Neural progenitor cell (in vitro differentiated cells): ENCODE measurements at places on chromosomes 2 and 18. TPM values are rescaled to one million over a fixed set of nuclear protein-coding genes. Genes with fewer than 3 reads are reported as not detected.
A peak's percentile ranks its signal among the peaks of the same experiment; 100 is the strongest.

- H3K36me3 ChIP-seq = peaks cover 14% of the 10 kb centered on the region
- H3K4me1 ChIP-seq = no peaks in the 10 kb centered on the region
- no peaks in the 10 kb centered on the region for H3K27me3 ChIP-seq
- H3K27ac ChIP-seq = no peak overlapping the region
- no peak overlapping the region for H3K4me3 ChIP-seq
Observed at GRCh38 chr2:177448031-177448430, 55.5 kb downstream of the AGPS start.

DNA sequence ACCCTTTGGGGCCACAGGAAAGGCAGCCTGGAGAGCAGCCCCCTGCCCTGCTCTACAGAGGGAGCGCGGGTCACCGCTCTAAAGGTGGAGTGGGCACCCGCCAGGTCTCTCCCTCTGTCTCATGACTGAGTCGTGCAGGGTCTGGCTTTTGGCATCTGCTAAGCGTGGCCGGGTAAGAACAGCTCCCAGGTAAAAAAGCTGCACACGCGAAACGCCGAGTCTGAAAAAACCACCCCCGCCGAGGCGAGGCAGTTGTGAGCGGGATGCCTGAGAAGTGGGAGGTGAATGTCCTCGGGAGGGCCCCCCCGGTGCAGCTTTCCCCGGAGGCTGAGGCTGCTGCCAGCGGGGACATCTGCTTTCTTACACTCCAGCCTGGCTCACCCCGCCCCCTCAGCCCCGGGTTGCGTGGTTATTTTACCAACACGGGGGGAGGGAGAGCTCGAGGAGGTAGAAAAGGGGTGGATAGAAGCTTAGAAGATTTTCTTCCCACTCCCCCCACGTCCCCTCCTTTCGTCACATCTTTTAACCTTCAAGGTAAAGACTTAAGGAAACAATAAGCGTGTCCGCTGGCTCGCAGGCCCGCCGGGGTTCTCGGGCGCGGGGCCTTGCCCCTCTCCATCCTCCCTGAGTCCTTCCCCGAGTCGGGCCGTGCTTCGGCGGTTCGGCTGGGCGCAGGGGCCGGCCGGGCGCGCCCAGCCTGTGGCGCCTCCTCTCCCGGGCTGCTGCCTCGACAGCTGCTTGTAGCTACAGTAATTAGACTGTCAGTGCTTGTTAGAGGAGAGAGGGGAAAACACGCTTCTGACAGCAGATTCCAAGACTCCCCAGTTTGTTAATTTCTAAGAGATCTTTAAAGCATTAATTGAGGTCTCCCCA is 70.6 kb upstream of the PSMD14 start:
- H3K4me1 ChIP-seq = peaks cover 35% of the 10 kb centered on the region
- H3K4me3 ChIP-seq = peak overlapping the region; percentile 56
- no peak overlapping the region for H3K27ac ChIP-seq
- DNase-seq = peak; percentile 82

DNA sequence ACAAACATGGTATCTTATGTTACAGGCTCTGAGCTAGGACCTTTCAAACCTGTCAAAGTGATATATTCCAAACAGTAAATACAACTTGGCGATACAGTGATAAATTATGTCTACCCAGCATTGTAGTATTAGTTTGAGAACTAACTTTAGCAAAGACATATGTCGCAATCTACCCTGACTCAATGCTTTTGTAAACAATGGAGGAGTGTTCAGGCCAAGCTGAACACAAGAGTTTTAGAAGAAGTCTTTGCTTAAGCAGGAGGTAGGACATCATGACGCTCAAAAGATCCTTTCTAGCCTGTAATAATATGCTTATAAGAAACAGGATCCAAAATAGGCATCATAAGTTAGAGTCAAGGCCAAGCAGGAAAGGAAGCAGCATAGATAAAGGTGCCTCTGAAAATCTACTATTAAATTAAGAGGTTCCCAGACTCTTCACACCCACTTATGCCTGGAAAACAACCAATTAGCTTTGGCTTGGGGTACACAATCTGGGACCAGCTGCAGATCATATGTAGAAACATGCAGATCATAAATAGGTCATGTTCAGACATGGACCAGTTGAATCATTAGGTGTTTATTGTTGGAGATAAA is 132.5 kb downstream of the CSRNP3 start:
- peaks cover 8% of the 10 kb centered on the region for H3K36me3 ChIP-seq
- no peak overlapping the region for H3K27ac ChIP-seq
- H3K4me3 ChIP-seq = no peak overlapping the region
- DNase-seq = no peak
- H3K4me1 ChIP-seq = no peaks in the 10 kb centered on the region

GRCh38 chr18:48018851-48019250 is 88.4 kb upstream of the SMAD2 start:
- H3K27me3 ChIP-seq = no peaks in the 10 kb centered on the region
- no peak for DNase-seq
- no peak overlapping the region for H3K4me3 ChIP-seq
- no peaks in the 10 kb centered on the region for H3K36me3 ChIP-seq
- no peak overlapping the region for H3K27ac ChIP-seq

GRCh38 chr18:77129150-77129551 is 3.4 kb downstream of the MBP start:
- no peaks in the 10 kb centered on the region for H3K36me3 ChIP-seq
- H3K4me1 ChIP-seq = peaks cover 10% of the 10 kb centered on the region
- no peak overlapping the region for H3K27ac ChIP-seq

DNA sequence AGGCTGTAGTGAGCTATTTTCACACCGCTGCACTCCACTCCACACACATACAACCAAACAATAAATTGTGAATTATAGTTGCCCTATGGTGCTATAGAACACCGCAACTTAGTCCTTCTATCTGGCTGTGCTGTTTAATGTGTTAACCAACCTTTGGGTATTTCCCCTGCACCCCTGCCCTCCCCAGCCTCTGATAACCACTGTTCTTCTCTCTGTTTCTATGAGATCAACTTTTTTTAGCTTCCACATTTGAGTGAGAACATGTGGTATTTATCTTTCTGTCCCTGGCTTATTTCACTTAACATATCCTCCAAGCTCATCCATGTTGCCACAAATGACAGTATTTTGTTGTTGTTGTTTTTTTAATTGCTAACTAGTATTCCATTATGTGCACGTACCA is 32.5 kb downstream of the TET3 start:
- H3K27ac ChIP-seq = no peak overlapping the region
- no peak for DNase-seq
- H3K27me3 ChIP-seq = no peaks in the 10 kb centered on the region
- no peaks in the 10 kb centered on the region for H3K36me3 ChIP-seq
- H3K4me1 ChIP-seq = no peaks in the 10 kb centered on the region
- H3K4me3 ChIP-seq = no peak overlapping the region

- no peaks in the 10 kb centered on the region for H3K27me3 ChIP-seq
- no peak overlapping the region for H3K4me3 ChIP-seq
- H3K4me1 ChIP-seq = no peaks in the 10 kb centered on the region
- no peaks in the 10 kb centered on the region for H3K36me3 ChIP-seq
- no peak overlapping the region for H3K27ac ChIP-seq
- no peak for DNase-seq
Observed at GRCh38 chr2:28291811-28292440, 100.7 kb upstream of the FOSL2 start.

DNA sequence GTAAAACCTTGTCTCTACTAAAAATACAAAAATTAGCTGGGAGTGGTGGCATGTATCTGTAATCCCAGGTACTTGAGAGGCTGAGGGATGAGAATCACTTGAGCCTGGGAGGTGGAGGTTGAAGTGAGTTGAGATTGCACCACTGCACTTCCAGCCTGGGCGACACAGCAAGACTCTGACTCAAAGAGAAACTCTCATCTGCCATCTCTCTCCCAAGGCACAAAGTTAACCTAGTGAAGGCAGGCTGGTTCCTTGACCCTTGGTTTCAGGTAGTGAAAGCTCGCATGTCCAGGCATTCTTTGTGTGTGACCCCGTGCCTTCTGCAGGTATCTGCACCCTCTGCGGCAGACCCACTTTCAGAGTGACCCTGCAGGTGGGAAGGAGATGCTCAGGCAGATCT is 100.0 kb downstream of the WDSUB1 start:
- H3K4me3 ChIP-seq = no peak overlapping the region
- H3K4me1 ChIP-seq = no peaks in the 10 kb centered on the region
- H3K36me3 ChIP-seq = no peaks in the 10 kb centered on the region
- no peaks in the 10 kb centered on the region for H3K27me3 ChIP-seq

- H3K4me3 ChIP-seq = peak overlapping the region; percentile 1
- H3K4me1 ChIP-seq = peaks cover 72% of the 10 kb centered on the region
- H3K27me3 ChIP-seq = no peaks in the 10 kb centered on the region
- DNase-seq = peak; percentile 87
- H3K27ac ChIP-seq = peak overlapping the region; percentile 86
Observed at GRCh38 chr2:85259101-85259590, 68.6 kb downstream of the TGOLN2 start.

DNA sequence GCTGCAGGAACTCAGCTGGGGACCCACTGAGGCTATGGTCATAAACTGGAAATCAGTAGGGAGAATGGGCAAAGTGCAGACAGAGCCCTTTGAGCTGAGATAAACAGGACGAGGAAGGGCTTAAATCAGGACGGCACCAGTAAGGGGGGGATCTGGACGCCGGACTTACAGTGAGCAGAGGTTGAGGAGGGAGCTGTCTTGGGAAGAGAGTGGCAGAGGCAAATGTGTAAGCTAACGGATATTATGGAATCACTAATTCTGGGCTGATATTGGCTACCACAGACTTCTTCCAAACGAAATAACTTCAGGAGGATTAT is 539 bp downstream of the CYP27A1 start:
- DNase-seq = no peak
- H3K27me3 ChIP-seq = peaks cover 65% of the 10 kb centered on the region
- peak overlapping the region; percentile 57 for H3K4me3 ChIP-seq
- H3K36me3 ChIP-seq = no peaks in the 10 kb centered on the region

GRCh38 chr2:237529452-237530402 is 36.6 kb upstream of the PRLH start:
- H3K4me3 ChIP-seq = no peak overlapping the region
- H3K27ac ChIP-seq = no peak overlapping the region
- no peaks in the 10 kb centered on the region for H3K4me1 ChIP-seq
- H3K36me3 ChIP-seq = no peaks in the 10 kb centered on the region

DNA sequence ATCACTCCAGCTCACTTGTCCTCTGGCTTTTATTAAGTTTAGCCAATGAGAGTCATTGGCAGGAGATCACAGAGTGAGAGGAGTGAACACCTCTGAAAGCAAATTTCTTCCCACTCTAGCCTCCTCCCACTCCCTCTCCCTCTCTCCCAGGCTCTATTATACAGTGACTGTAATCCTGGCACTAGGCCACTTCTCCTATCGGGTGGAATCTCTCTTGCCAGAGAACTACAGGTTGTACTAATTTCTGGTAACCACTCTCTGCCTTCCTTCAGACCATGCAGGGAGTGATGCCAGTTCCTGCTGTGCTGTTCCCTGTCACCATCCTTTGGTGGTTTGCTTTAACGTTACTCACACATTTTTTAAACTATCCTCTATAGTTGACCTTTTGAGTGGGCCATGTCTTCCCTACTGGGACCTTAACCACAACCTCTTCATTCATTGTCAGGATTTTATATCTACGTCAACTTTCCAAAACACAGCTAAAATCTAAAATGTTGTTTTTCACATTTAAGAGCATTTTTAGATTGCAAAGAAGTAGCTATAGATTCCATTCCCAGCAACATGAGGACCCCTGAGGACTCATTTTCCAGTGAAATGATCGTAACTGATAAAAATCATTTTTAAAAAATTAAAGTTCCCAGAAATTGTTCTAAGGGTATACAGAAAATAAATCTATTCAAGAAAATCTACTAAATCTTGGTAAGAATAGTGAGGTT is 217.1 kb downstream of the MREG start:
- H3K27me3 ChIP-seq = no peaks in the 10 kb centered on the region
- no peak overlapping the region for H3K27ac ChIP-seq
- H3K4me1 ChIP-seq = peaks cover 8% of the 10 kb centered on the region

DNA sequence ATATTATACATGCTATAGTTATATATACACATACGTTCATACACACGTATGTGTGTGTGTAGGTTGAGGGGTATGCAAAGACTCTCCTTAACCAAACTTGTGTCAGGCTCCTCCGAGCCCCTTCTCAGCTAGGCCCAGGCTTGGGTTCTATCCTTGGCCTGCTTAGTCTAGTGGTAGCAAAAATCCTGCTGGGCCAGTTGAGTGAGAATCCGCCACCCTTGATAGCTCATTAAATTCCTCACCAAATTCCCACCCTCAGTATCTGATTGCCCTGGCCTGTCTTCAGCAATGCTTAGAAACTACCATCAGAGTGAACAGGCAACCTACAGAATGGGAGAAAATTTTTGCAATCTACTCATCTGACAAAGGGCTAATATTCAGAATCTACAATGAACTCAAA is 126.5 kb downstream of the TSN start:
- H3K27me3 ChIP-seq = no peaks in the 10 kb centered on the region
- H3K36me3 ChIP-seq = no peaks in the 10 kb centered on the region
- H3K27ac ChIP-seq = no peak overlapping the region
- peaks cover 6% of the 10 kb centered on the region for H3K4me1 ChIP-seq
- no peak for DNase-seq

- no peaks in the 10 kb centered on the region for H3K27me3 ChIP-seq
- H3K36me3 ChIP-seq = no peaks in the 10 kb centered on the region
- H3K4me1 ChIP-seq = peaks cover 5% of the 10 kb centered on the region
- no peak overlapping the region for H3K4me3 ChIP-seq
- DNase-seq = no peak
Observed at GRCh38 chr2:49288902-49289700, 134.8 kb upstream of the FSHR start.

DNA sequence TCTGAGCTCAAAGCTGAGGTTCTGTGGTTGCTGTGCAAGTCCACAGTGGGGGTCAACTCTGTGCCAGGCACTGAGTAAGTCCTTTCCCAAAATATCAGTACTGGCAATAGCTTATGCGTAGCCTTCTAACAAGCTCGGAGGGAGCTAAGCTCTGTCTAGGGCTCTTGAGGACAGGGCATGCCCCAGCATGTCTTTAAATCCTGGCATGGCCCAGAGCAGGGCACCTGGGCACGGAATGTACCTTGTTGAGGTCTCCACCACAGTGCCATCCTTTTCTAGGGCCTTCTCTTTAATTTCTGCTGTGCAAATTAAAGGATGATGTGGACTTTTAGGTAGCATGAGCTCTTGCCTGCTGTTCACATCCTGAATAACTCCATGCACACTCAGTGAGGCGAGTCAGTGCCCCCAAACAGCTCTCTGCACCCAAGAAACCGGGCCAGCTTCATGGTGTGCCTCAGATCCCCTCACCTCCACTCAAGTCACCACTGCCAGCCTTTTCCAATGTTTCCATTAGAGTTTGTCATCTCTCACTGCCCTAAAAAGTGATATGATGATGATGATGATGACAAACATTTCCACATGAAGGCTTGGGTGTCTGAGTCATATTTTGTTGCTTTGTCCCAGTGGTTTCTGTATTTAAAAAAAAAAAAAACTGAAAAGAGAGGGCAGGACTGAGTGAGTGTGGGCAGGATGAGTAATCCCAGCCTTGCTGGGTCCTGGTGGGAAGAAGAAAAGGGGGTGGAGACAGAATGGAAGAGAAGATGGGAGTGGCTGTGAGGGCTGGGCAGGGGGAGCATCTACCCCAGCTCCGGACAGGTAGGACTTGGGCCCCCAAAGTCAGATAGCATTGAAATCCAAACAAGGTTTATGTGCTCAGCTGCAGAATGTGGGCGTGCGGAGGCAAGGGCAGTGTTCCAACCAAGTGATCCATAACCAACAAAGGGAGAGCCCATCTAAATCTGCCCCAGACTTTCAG is 78.9 kb downstream of the ZBTB7C start:
- H3K4me1 ChIP-seq = peaks cover 5% of the 10 kb centered on the region
- no peak overlapping the region for H3K4me3 ChIP-seq
- no peaks in the 10 kb centered on the region for H3K36me3 ChIP-seq

RBKS gene
- 4.3 and 8.5 TPM in 2 replicates for total RNA-seq

COL5A2 gene
- 11.2 and 11.6 TPM in 2 replicates for total RNA-seq

DSG2 gene
- total RNA-seq = 50.5 and 65.6 TPM in 2 replicates

TPO gene
- total RNA-seq = not detected in 2 replicates

NDC80 gene
- total RNA-seq = 69.3 and 98.1 TPM in 2 replicates

REG3A gene
- not detected in 2 replicates for total RNA-seq

SERPINB10 gene
- not detected in 2 replicates for total RNA-seq

DSG3 gene
- total RNA-seq = not detected in 2 replicates

TYMS gene
- 60.3 and 86.9 TPM in 2 replicates for total RNA-seq

UPP2 gene
- not detected in 2 replicates for total RNA-seq
